ENCODE measurements at places on chromosomes 12 and 14. TPM values are rescaled to one million over a fixed set of nuclear protein-coding genes. Genes with fewer than 3 reads are reported as not detected.

Gene TAMALIN
- total RNA-seq, result 10.4 TPM

Gene USP44
- total RNA-seq, result 3.8 TPM

Gene SLC4A8
- 2.3 TPM for total RNA-seq

Gene WASHC4
- total RNA-seq, result 31.5 TPM

GRCh38 chr14:106013879-106014376, 487.5 kb downstream of the TMEM121 start:
- H3K27me3 ChIP-seq, result no peaks in the 10 kb centered on the region
- peak overlapping the region; percentile 68 for H3K4me3 ChIP-seq
- H3K4me1 ChIP-seq, result peaks cover 52% of the 10 kb centered on the region

DNA sequence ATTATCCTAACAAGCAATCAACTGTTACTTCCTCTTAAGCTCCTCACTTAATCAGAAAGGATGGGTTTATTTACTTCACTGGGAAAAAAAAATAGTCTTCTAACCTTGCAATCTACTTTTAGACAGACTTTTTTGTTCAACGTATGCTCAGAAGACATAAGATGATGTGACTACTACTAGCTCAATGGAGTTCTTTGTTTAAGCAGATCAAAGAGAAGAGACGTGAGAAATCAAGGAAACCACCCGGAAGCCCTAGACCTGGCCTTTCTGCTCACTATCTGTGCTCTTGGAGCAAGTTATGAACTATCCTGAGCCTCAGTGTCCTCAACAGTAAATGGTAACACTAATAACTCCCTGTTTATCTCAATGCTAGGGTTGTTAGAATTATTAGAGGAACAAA, 78.5 kb downstream of the ARMH4 start:
- no peaks in the 10 kb centered on the region for H3K36me3 ChIP-seq
- H3K4me1 ChIP-seq, result peaks cover 3% of the 10 kb centered on the region
- no peak overlapping the region for H3K4me3 ChIP-seq
- no peak overlapping the region for H3K27ac ChIP-seq
- H3K27me3 ChIP-seq, result peaks cover 8% of the 10 kb centered on the region
- no peak for DNase-seq

- H3K4me1 ChIP-seq, result peaks cover 36% of the 10 kb centered on the region
- peaks cover 4% of the 10 kb centered on the region for H3K27me3 ChIP-seq
- H3K4me3 ChIP-seq, result peak overlapping the region; percentile 87
- peaks cover 3% of the 10 kb centered on the region for H3K36me3 ChIP-seq
Observed at GRCh38 chr14:77098529-77099353, 683 bp downstream of the CIPC start.

Gene TTLL5
- total RNA-seq, result 35.5 TPM

DNA sequence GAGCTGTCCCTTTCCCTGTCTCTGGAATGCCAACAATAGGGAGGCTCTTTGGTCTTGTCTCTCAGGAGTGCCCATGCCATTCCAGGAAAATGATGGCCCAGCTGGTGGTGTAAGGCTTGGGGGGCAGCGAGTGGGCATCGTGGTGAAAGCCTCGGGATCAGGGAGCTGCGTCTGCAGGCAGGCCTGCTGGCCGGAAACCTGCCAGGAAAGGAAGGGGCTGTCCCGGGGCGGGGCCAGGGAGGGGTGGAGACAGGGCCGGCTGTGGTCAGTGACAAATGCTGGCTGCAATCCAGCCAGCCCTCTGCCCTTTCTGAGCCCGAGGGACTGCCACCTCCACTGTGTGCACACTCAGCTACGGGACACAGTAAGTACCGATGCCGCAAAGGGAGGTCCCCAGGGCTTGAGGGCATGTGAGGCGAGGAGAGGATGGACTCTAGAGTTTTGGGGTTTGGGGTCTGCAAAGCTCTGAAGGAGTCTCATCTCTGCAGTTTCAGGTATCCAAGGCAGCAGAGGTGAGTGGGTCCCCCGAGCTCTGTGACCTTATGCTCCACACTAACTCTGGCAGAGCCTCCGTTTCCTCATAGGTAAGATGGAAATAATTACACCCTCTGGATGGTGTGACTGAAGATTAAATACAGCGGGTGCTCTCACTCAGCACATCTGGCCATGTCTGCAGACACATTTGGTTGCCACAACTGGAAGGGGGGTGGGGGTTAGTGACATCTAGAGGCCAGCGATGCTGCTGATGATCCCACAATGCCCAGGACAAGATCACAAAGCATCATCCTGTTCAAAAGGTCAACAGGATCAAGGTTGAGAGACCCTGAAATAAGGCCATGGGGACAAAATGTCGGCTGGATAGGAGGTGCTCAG, at the start of gene SERPINA5:
Gene SERPINA5, plus strand, starts transcription at position 300 of the 873 bp plus-strand sequence. CDS start 5,937 bp downstream, outside the sequence.
- no peak within 1 kb of the TSS for H3K27ac ChIP-seq
- H3K4me1 ChIP-seq, result no peaks in the 10 kb centered on the region
- DNase-seq, result no peak
- no peaks in the 10 kb centered on the region for H3K27me3 ChIP-seq

Gene LRIG3
- not detected for total RNA-seq

Gene LRRC43
- total RNA-seq, result not detected

- H3K4me1 ChIP-seq, result no peaks in the 10 kb centered on the region
- no peak overlapping the region for H3K4me3 ChIP-seq
- no peak overlapping the region for H3K27ac ChIP-seq
- peaks cover 36% of the 10 kb centered on the region for H3K27me3 ChIP-seq
- H3K36me3 ChIP-seq, result no peaks in the 10 kb centered on the region
Observed at GRCh38 chr12:49716553-49716952, 9.3 kb upstream of the FMNL3 start.

GRCh38 chr12:70178038-70178437, 65.2 kb upstream of the CNOT2 start:
- no peaks in the 10 kb centered on the region for H3K4me1 ChIP-seq
- no peaks in the 10 kb centered on the region for H3K36me3 ChIP-seq
- DNase-seq, result no peak
- no peak overlapping the region for H3K4me3 ChIP-seq
- H3K27ac ChIP-seq, result no peak overlapping the region

GRCh38 chr12:33432992-33433391, 6.6 kb downstream of the SYT10 start:
- no peak overlapping the region for H3K4me3 ChIP-seq
- DNase-seq, result no peak
- no peaks in the 10 kb centered on the region for H3K4me1 ChIP-seq
- H3K27ac ChIP-seq, result no peak overlapping the region
- H3K27me3 ChIP-seq, result peaks cover 9% of the 10 kb centered on the region

Gene LEMD3
- total RNA-seq, result 30.0 TPM

Gene KLRC2
- not detected for total RNA-seq

- no peaks in the 10 kb centered on the region for H3K36me3 ChIP-seq
- peaks cover 7% of the 10 kb centered on the region for H3K27me3 ChIP-seq
- DNase-seq, result no peak
- no peak overlapping the region for H3K4me3 ChIP-seq
- no peaks in the 10 kb centered on the region for H3K4me1 ChIP-seq
Observed at GRCh38 chr12:116402163-116402939, 124.9 kb upstream of the MED13L start.

GRCh38 chr14:19911114-19911513, 9.3 kb upstream of the OR4K5 start:
- no peaks in the 10 kb centered on the region for H3K27me3 ChIP-seq
- no peak overlapping the region for H3K27ac ChIP-seq
- no peak for DNase-seq
- no peaks in the 10 kb centered on the region for H3K4me1 ChIP-seq

GRCh38 chr12:107955966-107956643, 173.0 kb upstream of the WSCD2 start:
- H3K4me1 ChIP-seq, result no peaks in the 10 kb centered on the region
- H3K36me3 ChIP-seq, result no peaks in the 10 kb centered on the region
- no peak for DNase-seq
- H3K4me3 ChIP-seq, result no peak overlapping the region
- no peaks in the 10 kb centered on the region for H3K27me3 ChIP-seq

DNA sequence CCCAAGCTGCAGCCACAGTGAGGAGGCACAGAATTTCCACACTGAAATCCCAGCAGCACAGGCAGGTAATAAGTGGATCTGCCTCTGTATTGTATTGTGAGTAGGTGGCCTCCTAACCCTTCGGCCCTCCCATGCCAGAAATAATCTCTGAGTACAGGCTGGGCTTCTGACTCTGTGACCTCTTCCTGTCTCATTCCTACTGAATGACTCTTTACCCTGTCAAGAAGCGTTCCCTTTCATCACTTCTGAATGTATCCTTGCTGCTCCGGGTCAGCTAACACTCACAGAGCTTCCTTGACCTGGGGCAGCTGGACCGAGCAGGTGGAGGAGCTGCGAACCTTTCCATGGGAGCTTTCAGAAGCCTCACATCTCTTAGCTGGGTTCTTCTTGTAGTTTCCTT, 119.6 kb downstream of the SLC8A3 start:
- no peak overlapping the region for H3K27ac ChIP-seq
- peaks cover 14% of the 10 kb centered on the region for H3K27me3 ChIP-seq
- H3K4me1 ChIP-seq, result no peaks in the 10 kb centered on the region
- H3K4me3 ChIP-seq, result no peak overlapping the region

All from activated CD4-positive, alpha-beta T cell treated with anti-CD3 and anti-CD28 coated beads, Interleukin-2, amount 10 ng/mL, durations not matched to agents 24 days and 14 days (primary cell).